ENCODE measurements at places on chromosomes 7 and 10.

GRCh38 chr10:65291286-65291685, 1634.5 kb upstream of the LRRTM3 start:
- no peak for DNase-seq

DNA sequence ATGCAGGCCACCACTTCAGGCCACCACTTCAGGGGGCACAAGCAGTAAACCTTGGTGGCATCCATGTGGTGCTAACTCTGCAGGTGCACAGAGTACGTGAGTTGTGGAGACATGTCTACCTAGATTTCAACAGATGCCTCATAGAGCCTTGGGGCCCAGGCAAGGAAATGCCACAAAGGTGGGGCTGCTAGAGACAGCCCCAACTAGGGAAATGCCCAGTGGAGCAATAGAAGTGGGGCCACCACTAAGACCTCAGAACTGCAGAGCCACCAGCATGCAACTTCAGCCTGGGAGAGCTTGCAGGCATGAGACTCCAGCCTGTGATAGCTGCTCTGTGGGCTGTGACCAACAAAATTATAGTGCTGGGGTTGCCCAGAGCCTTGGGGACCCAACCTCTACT, 107.6 kb downstream of the DNAJC1 start:
- DNase-seq: no peak

DNA sequence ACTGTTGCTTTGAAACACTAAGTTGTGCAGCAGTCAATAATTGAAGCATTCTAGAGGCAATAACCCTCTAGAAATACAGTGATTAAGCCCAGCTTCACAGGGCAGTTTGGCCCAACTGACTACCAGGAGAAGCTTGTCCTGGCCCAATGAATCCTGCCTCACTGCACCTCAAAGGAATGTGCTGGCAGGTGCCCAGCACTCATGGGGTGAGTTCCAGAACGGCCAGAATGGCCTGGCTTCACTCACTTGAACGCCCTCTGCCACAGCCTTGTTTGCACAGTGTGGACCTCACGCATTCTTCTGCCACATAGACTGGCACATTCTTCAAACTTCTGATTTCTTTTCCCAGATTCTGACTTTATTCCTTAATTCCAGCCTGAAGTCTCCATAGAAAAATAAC, 6.6 kb upstream of the ITIH2 start:
- DNase-seq: no peak

- DNase-seq: no peak
Observed at GRCh38 chr10:75967491-75967890, 536.1 kb downstream of the LRMDA start.

- no peak for DNase-seq
Observed at GRCh38 chr10:60980997-60981396, 37.0 kb upstream of the RHOBTB1 start.

DNA sequence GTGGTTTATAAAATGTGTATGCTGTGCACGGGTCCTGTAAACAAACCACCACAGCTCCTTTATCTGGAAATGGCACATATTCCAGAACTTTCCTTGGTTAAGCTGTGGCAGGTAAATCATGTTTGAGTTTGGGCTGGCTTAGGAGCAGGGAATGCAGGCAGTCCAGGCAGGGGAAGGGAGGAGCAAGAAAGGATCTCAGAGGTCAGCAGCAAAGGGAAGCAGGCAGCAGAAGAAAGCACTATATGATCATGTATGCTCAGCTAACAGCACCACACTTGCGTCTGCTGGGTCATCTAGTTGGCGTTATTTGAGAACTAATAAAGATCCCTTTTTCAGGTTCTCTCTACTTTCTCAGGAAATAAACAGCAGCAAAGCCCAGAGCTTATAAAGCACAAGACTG, 7.8 kb downstream of the ICA1 start:
- no peak for DNase-seq

DNA sequence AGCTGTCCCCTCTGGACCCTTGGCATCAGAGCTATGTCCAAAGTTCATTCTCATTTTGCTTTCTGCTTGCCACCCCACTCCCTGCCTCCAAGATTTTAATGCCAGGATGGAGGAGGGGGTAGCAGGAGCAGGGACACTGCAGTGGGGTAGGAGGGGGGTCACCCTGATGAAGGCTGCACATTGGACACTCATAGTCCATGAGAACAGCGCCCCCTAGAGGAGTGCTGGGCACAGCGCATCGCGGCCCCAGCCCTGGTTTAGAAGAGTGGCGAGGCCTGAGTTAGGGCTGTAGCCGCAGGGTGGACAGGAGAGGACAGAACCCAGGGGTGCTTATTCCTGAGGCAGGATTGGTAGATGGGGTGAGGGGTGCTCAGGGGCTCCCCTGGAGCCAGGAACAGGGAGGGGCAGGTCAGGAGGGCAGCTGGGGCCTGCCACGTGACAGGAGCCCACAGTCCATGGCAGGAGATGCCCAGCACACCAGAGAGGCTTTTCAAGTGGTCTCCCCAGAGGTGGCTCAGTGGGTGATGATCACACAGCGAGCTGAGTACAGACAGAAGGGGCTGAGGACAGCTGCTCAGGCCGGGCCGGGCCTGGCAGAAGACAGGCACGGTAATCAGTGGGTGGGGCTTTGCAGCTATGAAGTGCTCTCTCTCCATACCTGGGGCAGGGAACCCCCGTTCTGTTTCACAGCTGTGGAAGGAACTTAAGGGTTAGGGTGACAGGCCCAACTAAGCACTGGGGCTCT, 71.4 kb downstream of the NEURL1 start:
- DNase-seq: no peak

- no peak for DNase-seq
Observed at GRCh38 chr10:122530177-122530576, 30.4 kb upstream of the DMBT1 start.

DNA sequence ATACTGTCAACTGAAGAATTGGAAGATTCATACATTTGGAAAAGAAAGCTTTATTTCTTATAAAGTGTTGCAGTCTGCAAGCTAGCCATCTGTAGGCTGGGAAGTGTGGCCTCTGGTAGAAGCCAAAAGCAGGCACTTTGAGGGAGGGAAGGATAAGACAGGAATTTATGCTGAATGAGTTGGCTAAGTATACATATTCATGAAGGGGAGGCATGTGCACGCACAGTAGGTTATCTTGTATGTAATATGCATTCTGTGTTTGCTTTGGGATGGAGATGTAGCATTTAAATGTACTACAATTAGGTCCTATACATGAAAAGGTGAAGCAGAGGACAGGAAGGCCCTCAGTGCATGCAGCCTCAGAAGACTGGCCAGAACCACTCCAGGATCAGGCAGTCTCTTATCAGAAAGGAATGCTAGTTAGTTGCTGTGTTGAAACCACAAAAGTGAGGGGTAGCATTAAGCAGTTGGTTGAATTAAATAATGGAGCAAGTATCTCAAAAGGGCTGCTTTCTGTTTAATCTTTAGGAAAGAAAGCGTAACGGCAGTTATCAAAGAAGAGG, 40.9 kb downstream of the MYO3A start:
- DNase-seq: no peak

DNA sequence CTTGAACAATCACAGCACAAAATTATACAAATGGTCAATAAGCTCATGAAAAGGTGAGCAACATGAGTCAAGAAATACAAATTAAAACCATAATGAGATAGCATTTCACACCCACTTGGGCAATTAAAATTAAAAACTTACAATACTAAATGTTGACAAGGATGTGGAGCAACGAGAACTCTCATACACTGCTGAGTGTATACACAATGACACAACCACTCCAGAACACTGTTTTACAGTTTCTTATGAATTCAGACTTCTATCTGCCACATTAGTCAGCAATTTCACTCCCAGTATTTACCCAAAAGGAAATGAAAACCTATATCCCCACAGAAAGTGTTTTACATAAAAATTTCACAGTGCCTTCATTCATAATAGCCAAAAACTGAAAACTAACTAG, 31.1 kb downstream of the GDI2 start:
- no peak for DNase-seq

DNA sequence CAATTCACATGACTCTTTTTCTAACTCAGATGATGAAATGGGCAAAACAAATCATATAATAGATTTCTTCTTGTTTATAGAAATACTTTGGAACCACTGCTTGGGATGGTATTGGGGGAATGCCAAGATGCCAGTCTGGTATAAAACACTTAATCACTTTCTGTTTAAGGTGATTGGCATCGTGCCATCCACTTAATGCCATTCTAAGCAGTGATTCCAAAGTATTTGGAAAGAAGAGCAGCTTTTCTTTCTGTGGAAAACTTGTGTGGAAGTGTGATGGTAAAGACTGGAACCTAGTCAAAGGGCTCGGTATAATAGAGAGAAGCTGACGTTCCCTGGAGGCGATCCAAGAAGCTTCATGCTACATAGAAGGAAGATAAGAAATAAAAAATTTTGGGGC, 120.6 kb downstream of the TMEM26 start:
- no peak for DNase-seq

DNA sequence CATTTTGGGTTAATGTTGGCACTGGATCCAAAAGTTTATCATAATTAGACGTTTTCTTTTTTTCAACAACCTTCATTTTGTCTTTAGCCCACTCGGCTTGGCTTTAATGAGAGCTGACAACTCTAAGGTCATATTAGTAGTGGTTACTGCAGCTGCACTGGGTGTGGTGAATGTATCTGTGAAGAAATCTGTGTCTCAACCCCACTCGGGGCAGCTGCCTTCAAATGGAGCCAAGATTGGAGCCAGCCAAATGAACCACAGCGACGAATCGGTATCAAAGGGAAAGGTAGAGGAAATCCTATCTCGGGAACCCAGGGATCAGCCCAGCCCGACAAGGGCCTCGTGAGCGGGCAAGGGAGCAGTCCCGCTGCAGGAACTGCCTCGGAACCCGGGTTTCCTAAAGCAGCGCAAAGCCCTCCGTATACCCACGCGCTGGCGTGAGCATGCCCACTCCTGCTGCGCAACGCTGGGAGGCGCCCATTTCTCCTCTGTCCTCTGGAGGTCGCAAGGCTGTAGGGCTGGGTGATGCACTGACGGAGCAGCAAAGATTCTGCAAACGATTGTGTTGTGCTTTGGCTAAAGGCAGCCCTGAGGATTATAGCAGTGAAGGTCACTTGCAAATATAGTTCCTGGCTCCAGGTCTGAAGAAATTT, 98.7 kb upstream of the MBL2 start:
- DNase-seq: no peak

- no peak for DNase-seq
Observed at GRCh38 chr7:140643416-140643815, 2.8 kb upstream of the DENND2A start.

DNA sequence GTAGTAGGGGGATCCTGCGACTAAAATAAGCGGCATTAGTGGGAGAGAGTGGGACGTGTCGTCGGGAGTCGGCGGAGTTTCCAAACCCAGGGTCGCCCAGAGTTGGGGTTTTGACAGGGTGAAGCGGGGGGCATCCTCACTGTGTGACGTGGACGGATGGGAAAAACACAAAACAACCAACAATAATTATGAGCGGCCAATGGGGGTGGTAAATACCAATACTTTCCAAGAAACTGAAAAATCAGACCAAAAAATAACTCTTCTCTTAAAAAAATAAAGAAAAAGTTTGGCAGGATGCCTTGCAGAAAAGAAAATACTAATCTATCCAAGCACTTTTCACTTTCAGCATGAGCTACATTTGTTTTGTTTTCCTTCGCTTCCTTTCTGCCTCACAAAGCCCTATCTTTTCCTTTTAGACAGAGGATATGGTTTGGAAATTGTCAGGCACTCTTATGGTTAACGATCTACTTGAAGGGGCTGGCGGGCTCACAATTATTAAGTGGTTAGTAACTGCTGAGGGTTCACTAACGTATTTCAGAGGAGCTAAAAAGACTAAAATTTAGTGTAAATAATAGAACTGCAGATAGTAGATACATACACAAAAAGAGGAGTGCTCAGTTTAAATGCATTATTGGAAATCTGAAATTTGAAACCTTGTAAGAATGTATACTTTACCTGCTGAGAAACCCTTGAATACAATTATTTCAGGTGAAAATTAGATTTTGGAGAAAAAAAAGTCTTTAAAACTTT, 802 bp upstream of the CDK6 start:
- DNase-seq: no peak

DNA sequence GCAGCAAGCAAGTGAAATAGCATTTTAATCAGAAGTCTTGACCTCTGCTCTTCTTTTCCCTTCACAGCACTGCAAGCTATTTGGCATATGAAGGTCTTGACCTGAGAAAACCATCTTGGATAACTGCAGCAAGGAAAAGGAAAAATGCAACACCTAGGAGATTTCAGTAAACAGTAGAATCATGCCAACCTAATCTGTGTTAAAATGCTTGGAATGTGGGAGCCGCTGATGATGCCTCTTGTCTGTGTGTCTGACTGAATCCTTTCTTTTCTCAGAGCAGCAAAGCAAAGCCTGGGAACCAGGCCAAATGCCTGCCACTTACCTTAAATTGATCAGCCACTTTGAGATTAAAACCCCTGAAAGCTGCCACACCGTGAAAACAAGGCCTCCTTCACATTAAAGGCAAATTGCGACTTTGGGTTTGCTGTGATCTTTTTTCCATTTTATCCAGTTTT, 80.4 kb upstream of the CDK6 start:
- no peak for DNase-seq

GRCh38 chr10:85611093-85611740, 755.4 kb downstream of the GRID1 start:
- no peak for DNase-seq

- peak; percentile 13 for DNase-seq
Observed at GRCh38 chr7:137606061-137606674, 240.6 kb downstream of the DGKI start.

GRCh38 chr10:75951627-75952026, 520.2 kb downstream of the LRMDA start:
- no peak for DNase-seq

DNA sequence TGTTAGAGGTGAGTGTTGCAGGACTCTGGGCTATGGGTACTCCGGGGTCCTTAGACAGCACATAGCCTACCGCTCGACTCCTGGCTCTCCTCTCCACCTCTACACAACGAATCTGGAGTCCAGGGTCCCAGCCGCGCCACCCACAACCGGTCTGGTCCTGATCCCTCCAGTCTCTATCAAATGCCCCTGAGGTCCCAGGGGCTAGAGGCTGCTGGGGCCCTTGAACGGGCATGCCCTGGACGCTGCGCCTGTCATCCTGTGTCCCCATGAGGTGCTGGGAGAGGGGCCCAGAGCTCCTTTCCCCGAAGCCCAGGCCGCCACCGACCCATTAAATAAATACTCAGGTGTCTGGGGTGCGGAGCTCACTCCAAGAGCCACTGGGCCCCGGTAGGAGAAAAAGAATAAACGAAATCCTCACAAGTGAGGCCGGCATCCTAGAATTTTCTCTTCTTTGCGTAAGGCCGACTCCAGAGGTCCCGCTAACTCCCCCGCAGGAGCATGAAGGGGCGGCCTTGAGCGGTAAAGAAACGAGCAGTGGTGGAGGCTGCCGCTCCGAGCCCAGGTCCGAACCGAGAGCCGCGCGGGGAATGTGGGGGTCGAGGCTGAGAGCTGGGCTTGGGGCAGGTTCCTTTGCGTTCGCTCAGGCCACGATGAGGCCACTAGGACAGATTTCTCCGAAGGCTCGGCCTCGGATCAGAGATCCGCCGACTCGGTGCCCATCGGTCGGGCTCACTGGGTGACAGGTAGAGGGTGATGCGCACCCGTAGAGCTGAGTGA, 166.7 kb downstream of the NRF1 start:
- no peak for DNase-seq

Data from AG04450 (cell line).